ENCODE measurements at places on chromosomes 7 and 10.

DNA sequence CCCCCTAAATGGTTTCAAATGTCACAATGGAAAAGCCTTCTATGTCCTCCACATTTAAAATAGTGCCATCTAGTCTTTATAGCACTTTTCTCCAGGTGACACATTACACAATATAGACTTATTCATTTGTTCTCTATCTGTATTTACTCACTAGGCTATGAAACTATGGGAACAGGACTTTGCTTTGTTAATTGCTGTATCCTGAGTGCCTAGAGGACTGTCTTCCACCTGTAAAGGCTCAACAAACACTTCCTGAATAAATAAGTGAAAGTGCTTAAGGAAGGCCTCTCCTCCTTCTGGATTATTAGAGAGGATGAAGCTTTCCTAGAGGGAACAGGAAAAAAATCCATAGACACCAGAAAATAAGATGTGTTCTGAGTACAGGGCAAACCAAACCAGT lies 397.6 kb upstream of the LRRN3 start:
- DNase-seq, result no peak
- H3K27me3 ChIP-seq, result no peaks in the 10 kb centered on the region
- H3K4me3 ChIP-seq, result no peak overlapping the region
- no peak overlapping the region for H3K27ac ChIP-seq
- no peaks in the 10 kb centered on the region for H3K4me1 ChIP-seq
- H3K36me3 ChIP-seq, result no peaks in the 10 kb centered on the region

- H3K27me3 ChIP-seq, result peaks cover 45% of the 10 kb centered on the region
- no peak overlapping the region for H3K4me3 ChIP-seq
- no peak for DNase-seq
- no peak overlapping the region for H3K27ac ChIP-seq
- no peaks in the 10 kb centered on the region for H3K4me1 ChIP-seq
- H3K36me3 ChIP-seq, result no peaks in the 10 kb centered on the region
Observed at GRCh38 chr10:71474702-71475242, 78.1 kb downstream of the CDH23 start.

- H3K36me3 ChIP-seq, result no peaks in the 10 kb centered on the region
- no peak for DNase-seq
- no peak overlapping the region for H3K4me3 ChIP-seq
- no peaks in the 10 kb centered on the region for H3K4me1 ChIP-seq
- H3K27me3 ChIP-seq, result no peaks in the 10 kb centered on the region
- no peak overlapping the region for H3K27ac ChIP-seq
Observed at GRCh38 chr7:30330134-30331111, 46.0 kb downstream of the ZNRF2 start.

- no peak overlapping the region for H3K4me3 ChIP-seq
- no peak for DNase-seq
- H3K4me1 ChIP-seq, result no peaks in the 10 kb centered on the region
- no peaks in the 10 kb centered on the region for H3K36me3 ChIP-seq
- H3K27ac ChIP-seq, result no peak overlapping the region
Observed at GRCh38 chr10:18504161-18504560, 147.2 kb downstream of the NSUN6 start.

DNA sequence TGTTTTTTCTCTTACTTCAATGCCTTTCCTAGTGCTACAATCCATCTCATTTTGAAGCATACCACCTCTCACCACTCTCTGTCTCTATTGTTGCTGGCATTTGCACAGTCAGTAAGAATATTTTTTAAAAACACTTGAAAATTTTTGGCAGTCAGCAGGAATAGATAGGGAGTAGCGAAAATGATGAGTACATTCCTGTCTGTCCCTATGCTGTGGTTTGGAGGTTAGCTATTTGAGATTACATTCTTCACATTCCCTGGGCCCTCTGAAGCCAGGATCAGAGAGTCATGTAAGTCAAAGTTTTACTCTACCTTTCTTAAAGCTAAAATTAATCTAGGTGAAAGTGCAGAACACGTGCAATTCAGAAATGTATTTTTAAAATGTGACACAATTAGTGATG lies 53.0 kb upstream of the MAGI2 start:
- DNase-seq, result peak; percentile 27
- H3K36me3 ChIP-seq, result no peaks in the 10 kb centered on the region
- H3K4me3 ChIP-seq, result 0 out of 2 replicates have a peak overlapping the region, but pooled peaks have one; percentile 10
- H3K4me1 ChIP-seq, result peaks cover 20% of the 10 kb centered on the region
- H3K27ac ChIP-seq, result no peak overlapping the region
- H3K27me3 ChIP-seq, result no peaks in the 10 kb centered on the region

DNA sequence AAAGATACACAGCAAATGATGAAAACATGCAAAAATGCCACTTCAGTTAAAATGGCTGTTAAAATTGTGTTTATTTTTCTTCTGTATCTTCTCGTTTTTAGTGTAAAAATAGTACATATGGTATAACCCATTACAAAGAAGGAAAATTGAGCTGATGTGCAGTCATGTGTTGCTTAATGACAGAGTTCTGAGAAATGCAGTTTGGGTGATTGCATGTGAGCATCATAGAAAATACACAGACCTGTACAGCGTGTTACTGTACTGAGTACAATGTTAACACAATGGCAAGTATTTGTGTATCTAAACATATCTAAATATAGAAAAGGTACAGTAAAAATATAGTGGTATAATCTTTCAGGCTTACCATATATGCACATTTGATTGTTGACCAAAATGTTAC lies 7.3 kb downstream of the DMTF1 start:
- H3K36me3 ChIP-seq, result peaks cover 14% of the 10 kb centered on the region
- H3K27ac ChIP-seq, result no peak overlapping the region
- H3K4me1 ChIP-seq, result peaks cover 29% of the 10 kb centered on the region
- no peak for DNase-seq

DNA sequence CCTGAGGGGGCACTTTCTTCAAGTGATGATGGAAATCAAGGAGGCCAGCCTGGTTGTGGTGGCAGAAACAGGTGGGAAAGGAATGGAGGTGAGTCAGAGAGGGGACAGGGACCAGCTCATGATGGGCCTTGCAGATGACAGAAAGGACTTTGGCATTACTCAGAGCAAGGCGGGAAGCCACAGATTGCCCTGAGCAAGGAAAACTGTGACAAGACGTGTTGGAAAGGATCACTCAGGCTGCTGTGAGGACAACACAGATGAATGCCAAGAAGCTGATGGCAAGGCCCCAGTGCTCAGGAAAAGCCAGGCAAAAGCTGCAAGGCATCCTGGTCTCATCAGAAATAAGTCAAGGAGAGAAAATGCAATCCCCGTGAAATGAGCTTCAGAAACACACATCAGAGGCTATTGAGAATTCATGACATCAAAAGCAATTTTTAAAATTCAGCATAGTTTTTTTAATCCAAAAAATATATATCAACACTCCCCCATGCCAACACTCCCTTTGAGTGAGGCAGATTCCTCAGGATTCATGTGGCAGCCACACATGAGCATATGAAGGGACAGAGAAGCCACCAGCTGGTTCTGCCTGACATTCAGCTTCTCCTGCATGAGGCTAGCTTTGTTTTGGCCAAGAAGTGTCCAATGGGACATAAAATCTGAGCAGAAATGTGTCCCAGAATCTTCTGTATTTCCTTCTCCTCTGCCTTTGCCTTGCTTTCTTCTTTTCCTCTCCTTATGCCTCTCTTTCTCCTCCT lies 244.5 kb upstream of the MYO3A start:
- no peaks in the 10 kb centered on the region for H3K36me3 ChIP-seq
- H3K27me3 ChIP-seq, result 0 out of 2 replicates have a peak, but pooled peaks cover 2% of the 10 kb centered on the region
- H3K4me1 ChIP-seq, result no peaks in the 10 kb centered on the region
- no peak overlapping the region for H3K27ac ChIP-seq
- no peak overlapping the region for H3K4me3 ChIP-seq
- no peak for DNase-seq

- H3K4me3 ChIP-seq, result no peak overlapping the region
- H3K27me3 ChIP-seq, result no peaks in the 10 kb centered on the region
- H3K4me1 ChIP-seq, result no peaks in the 10 kb centered on the region
Observed at GRCh38 chr10:27844223-27844622, 98.6 kb upstream of the MKX start.

- H3K27me3 ChIP-seq, result no peaks in the 10 kb centered on the region
- no peak for DNase-seq
- no peaks in the 10 kb centered on the region for H3K36me3 ChIP-seq
- no peaks in the 10 kb centered on the region for H3K4me1 ChIP-seq
- H3K27ac ChIP-seq, result no peak overlapping the region
Observed at GRCh38 chr7:50213622-50214017, 90.9 kb upstream of the IKZF1 start.

- DNase-seq, result no peak
- no peaks in the 10 kb centered on the region for H3K4me1 ChIP-seq
- no peak overlapping the region for H3K4me3 ChIP-seq
- no peak overlapping the region for H3K27ac ChIP-seq
- H3K36me3 ChIP-seq, result no peaks in the 10 kb centered on the region
Observed at GRCh38 chr7:147062897-147063296, 946.3 kb downstream of the CNTNAP2 start.

GRCh38 chr10:72505435-72505834 lies 120.4 kb downstream of the MICU1 start:
- no peaks in the 10 kb centered on the region for H3K27me3 ChIP-seq
- H3K4me3 ChIP-seq, result no peak overlapping the region
- H3K36me3 ChIP-seq, result peaks cover 4% of the 10 kb centered on the region
- no peak for DNase-seq

- H3K27ac ChIP-seq, result peak overlapping the region; percentile 77
- no peaks in the 10 kb centered on the region for H3K27me3 ChIP-seq
- H3K36me3 ChIP-seq, result no peaks in the 10 kb centered on the region
Observed at GRCh38 chr7:129612112-129613015, 844 bp downstream of the NRF1 start.
